Neural progenitor cell (in vitro differentiated cells): ENCODE measurements at places on chromosomes 6 and 20. TPM values are rescaled to one million over a fixed set of nuclear protein-coding genes. Genes with fewer than 3 reads are reported as not detected.

Gene PRDM13
- total RNA-seq, result not detected in 2 replicates

Gene GLP1R
- 0.82 and 1.3 TPM in 2 replicates for total RNA-seq

Gene CPXM1
- total RNA-seq, result 76.3 and 169 TPM in 2 replicates

Gene BPI
- not detected in 2 replicates for total RNA-seq

Gene NKX2-4
- total RNA-seq, result not detected in 2 replicates

Gene FAM83C
- not detected in 2 replicates for total RNA-seq

Gene TSBP1
- not detected in 2 replicates for total RNA-seq

Gene DLK2
- 1.1 TPM in 1 of 2 replicates, not detected in the other for total RNA-seq

Gene TGM2
- total RNA-seq, result 0.22 and 0.28 TPM in 2 replicates

Gene OGFRL1
- 4.9 and 7.5 TPM in 2 replicates for total RNA-seq

DNA sequence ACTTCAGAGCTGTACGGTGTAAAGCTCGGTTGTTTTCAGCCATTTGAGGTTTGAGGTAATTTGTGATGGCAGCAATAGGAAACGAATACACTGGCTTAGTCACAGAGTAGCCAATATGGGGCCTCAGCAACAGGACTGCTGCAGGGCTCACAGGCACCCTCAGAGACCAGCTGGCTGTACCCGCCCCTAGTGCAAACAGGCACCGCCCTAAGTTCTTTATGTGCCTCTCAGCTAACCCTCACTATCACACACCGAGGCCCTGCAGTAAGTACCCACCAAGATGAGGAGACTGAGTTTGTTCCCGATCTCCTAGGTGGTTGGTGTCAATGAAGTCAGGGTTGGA lies 11.2 kb upstream of the SERPINB9 start:
- no peak for DNase-seq

GRCh38 chr6:16722630-16723029 lies 38.6 kb downstream of the ATXN1 start:
- no peak for DNase-seq

GRCh38 chr6:147117580-147117979 lies 86.6 kb upstream of the STXBP5 start:
- DNase-seq, result peak; percentile 9

DNA sequence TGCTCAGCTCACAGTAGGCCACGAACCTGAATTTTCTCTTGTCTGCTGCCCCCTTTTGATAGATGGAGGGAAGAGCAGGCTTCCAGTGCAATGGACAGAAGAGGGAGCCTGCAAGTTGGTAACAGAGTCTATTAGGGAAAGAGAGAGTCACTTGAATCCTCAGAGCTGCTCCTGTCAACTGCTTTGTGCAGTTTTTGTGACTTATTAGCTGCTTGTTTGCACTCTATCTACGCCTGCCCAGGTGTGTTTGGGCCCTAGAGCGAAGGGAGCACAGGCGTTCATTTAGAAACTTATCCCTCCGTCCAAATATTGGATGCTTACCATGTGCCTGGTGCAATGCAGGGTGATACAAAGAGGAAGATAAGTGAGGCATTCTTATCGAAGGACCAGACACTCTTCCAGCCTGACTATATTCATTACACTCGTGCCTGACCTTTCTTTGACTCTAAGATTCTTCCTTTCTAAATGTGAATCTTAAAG lies 11.6 kb upstream of the SLC2A12 start:
- DNase-seq, result peak; percentile 77

- DNase-seq, result no peak
Observed at GRCh38 chr6:74976701-74977100, 229.2 kb downstream of the COL12A1 start.

GRCh38 chr20:35125753-35126152 lies 21.4 kb downstream of the EDEM2 start:
- DNase-seq, result no peak

DNA sequence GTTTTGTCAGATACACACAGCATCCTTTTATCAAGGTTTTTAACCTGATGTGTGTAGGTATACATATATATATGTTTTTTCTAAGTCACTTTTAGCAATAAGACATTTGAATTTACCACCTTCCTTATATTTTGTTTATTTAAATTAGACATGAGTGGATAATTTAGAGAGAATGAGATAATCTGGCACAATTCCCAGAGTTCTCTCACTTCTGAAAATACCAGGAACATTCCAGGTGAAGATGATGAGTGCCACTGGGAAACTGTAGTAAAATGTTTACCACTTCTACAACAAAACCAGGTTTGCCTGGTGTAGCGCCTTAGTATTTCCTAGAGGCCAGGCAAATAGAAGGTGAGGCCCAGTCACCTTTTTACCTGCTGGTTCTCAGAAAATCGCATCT lies 189.5 kb downstream of the TMEM242 start:
- DNase-seq, result no peak

DNA sequence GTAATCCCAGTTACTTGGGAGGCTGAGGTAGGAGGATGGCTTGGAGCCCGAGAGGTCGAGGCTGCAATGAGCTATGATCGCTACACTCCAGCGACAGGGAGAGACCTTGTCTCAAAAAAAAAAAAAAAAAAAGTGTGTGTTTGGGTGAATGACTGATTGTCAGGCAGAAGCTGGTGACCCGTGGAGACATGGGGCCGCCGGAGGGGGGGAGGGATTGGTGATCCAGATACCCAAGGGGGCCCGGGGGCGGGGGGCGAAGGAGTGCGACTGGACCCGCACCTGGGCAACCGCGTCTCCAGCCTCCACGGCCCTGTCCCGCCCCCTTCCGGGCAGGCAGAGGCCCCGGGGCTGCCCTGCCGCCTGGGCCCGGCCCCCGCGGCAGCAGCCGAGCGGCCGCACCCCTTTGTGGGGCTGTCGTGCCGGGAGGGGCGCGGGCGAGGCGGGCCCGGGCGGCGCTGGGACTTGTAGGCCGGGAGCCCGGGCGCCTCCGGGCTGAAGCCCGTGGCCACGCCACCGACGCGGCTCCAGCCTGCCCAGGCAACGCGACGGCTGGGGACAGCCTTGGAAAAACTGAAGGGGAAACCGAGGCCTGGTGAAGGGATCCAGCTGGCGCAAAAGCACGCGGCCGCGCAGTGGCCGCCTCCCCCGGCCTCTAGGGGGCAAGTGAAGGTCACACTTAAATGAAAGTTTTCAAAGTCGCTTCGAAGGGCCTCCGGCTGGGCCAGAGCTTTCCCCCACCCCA lies 2.1 kb upstream of the RBM38 start:
- DNase-seq, result peak; percentile 86

DNA sequence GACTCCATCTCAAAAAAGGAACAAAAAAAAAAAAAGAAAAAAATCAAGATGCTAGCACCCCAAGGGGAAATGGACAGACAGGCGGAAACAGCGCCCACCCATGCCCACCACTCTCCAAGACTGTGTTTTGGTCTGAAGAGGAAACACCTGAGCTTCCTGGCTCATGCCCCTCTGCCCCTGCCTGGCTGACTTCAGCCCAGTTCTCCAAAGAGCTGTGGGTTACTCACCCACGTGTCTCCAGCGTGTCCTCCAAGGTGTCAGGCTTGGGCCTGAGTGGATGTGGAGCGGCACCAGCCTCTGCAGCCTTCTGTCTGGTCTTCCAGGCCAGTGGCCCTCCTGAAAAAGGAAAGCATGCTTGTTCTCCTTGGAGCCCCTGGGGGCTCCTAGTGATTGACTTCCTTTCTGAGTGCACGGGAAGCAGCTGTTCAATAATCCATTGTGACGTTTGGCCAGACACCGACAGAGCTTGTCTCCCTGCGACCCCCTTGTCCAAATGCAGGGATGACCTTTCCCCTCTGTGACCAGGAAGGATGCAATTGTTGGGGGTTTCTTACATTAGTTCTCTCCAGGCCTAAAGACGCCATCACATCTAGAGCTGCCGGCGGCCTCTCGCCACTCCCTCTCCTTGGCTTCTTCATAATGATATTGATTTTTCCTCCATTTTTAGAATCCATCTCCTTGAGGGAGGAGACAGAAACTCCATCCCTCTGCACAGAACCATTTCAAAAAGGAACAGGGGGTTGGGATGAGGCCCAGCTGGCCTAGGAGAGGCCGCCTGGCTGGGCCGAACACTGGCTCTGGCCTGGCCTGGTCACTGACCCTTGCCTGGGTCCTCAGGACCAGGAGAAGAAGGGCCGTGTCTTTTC lies 58.4 kb downstream of the ADNP start:
- DNase-seq, result no peak

DNA sequence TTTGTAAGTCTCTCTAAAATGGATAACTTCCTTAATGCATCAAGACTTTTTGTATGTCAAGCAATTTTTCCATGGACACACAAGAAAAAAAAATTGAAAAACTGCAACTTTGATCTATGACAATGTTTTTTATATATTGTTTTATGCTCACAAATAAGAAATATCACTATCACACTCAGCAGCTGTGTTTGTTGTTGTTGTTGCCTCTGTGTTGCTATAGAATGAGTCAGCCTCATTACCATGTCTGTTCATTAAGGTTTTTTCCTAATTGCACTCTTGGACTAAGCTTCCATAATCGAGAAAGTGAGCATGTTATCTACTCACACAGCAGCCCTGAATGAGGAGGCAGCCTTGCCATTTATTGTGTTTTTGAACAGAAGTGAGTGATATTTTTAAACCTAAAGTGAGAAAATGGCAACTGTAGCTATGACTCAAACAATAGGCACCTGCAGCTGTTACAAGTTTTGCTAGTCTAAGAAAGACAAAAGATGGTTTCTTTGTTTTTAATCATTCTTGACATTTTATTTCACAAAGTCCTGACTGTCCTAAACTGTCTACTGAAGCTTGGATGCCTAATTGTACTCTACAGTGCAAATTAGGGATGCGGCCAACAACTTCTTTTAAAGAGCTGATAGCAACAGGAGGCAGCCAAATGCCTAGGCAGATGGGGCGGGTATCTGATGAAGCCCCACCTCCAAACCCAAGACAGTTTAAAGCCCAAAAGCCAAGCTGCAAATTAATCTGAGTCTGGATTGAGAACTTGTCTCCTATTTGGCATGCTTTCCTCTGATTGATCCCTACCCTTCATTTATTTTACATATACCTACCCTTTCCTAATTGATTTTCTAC lies 77.9 kb upstream of the DOK5 start:
- DNase-seq, result peak; percentile 17

- DNase-seq, result no peak
Observed at GRCh38 chr6:14422917-14423316, 305.3 kb downstream of the CD83 start.

DNA sequence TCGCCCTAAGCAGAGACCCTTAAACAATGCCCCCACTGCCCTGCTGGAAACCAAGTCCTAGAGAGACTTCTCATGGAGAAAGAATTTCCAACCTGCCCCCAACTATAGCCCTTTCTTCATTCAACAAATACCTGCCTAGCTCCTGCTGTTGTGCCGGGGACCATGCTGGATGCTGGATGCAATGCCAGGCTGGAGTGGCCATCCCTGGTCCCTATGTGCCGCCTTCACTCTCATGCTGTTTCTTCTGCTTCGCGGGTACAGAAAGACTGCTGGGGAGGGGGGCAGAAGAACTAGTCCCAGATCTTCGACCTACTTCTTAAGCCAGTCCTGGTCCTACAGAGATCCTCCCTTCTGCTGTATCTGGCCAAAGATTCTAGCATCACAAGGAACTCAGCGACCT lies 3.4 kb downstream of the MDGA1 start:
- DNase-seq, result no peak

GRCh38 chr6:158048589-158048988 lies 66.9 kb downstream of the SYNJ2 start:
- DNase-seq, result no peak
